ENCODE measurements at places on chromosomes 5 and 9. TPM values are rescaled to one million over a fixed set of nuclear protein-coding genes. Genes with fewer than 3 reads are reported as not detected.

- no peaks in the 10 kb centered on the region for H3K27me3 ChIP-seq
- no peaks in the 10 kb centered on the region for H3K4me1 ChIP-seq
- H3K4me3 ChIP-seq = no peak overlapping the region
- DNase-seq = no peak
- H3K27ac ChIP-seq = no peak overlapping the region
These were observed 616.1 kb upstream of the RGMB start for GRCh38 chr5:98157368-98157767.

DNA sequence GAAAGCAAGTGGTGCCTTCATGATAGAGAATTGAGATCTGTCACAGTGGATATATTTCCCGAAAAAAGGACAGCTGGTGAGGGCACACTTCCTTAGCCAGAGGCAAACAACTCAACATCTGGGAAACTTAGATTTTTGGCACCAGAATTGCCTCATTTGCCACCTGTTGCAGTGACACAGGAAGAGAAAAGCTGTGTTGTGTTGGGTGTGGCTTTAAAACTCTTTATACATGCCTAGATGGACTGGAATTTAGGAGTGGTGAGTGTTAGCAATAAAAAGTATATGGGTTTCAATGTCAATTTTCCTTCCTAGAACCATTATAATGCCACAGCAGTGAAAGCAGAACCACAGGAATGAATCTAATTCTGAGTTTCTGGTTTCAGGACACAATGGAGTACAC is 62.6 kb upstream of the CEMIP2 start:
- H3K4me1 ChIP-seq = peaks cover 20% of the 10 kb centered on the region
- no peak overlapping the region for H3K27ac ChIP-seq
- DNase-seq = no peak
- H3K4me3 ChIP-seq = no peak overlapping the region
- H3K36me3 ChIP-seq = no peaks in the 10 kb centered on the region

GRCh38 chr5:1657161-1657741 is 133.5 kb upstream of the LPCAT1 start:
- H3K4me1 ChIP-seq = peaks cover 4% of the 10 kb centered on the region
- H3K27ac ChIP-seq = no peak overlapping the region
- no peak overlapping the region for H3K4me3 ChIP-seq
- H3K36me3 ChIP-seq = no peaks in the 10 kb centered on the region
- H3K27me3 ChIP-seq = peaks cover 23% of the 10 kb centered on the region

GRCh38 chr9:75814667-75815066 is 75.8 kb upstream of the PCSK5 start:
- H3K4me3 ChIP-seq = peak overlapping the region; percentile 51
- no peaks in the 10 kb centered on the region for H3K27me3 ChIP-seq
- H3K4me1 ChIP-seq = no peaks in the 10 kb centered on the region
- no peak for DNase-seq
- H3K36me3 ChIP-seq = no peaks in the 10 kb centered on the region
- no peak overlapping the region for H3K27ac ChIP-seq

DNA sequence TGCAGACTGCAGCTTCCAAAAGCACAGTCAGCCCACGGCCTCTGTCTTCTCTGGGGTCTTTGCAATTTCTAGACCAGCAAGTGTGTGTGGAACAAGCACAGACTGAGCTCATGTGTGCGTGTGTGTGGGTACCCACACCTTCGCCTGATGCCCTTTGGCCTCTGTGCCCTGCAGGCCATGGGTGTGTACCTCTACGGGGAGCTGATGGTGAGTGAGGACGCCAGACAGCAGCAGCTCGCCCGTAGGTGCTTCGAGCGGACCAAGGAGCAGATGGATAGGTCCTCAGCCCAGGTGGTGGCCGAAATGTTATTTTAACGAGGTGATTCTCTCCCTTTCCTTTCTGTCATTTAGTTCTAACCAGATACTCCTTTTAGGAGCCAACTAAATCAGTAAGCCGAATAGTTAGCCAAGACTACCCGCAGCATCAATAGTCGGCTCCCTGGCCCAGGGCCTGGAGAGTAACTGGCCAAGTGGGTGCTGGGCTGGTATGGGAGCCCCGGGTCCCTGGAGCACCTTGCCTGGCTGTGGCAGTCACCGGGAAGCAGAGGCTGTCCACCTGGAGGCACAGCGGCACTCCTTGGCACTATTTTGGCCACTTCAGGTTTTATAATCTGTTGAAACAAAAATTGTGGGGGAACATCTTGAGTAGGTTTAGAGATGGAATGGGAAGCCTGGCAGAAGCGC is 235.0 kb downstream of the FANCC start:
- no peak overlapping the region for H3K4me3 ChIP-seq
- DNase-seq = no peak
- H3K36me3 ChIP-seq = peaks cover 43% of the 10 kb centered on the region
- no peak overlapping the region for H3K27ac ChIP-seq
- no peaks in the 10 kb centered on the region for H3K27me3 ChIP-seq
- peaks cover 12% of the 10 kb centered on the region for H3K4me1 ChIP-seq

GRCh38 chr5:158388021-158388420 is 529.1 kb upstream of the CLINT1 start:
- no peaks in the 10 kb centered on the region for H3K4me1 ChIP-seq
- no peak overlapping the region for H3K4me3 ChIP-seq
- no peak overlapping the region for H3K27ac ChIP-seq

OCLN gene
- total RNA-seq = 124 TPM

DNA sequence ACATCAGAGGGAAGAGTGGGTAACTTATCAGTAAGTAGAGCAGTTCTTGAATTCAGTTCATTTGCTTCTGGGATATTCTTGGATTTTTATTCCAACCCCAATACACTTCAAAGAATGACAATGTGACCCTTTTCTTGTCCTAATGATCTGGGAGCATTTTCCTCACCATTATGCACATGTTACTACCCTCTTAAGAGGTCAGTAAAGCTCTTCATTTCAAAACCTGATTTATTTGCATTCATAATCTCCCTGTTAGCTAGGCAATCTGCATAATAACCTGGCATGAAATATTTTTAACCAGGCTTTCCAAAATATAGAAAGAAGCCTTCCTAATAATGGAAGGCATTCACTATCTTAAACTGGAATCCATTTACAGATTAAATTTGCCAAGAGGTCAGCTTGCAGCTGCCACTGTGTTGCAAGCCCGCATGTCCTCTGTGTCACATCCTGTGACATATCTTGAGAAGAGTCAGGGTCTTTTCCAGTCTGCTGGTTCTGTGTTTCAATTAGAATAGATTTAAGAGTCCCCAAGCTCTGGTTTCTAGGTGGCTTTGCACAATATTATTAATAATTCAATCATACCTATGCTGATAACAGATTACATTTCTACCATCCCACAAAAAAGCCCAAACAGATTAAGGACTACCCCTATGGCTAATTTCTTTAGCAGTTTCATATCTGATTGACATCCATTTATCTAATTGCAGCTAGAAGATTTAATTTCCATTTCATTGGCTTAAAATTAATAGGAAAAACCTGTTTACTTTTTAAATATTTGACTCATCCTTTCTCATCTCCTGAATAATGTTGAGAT is 30.9 kb upstream of the PPP2R2B start:
- no peaks in the 10 kb centered on the region for H3K27me3 ChIP-seq
- H3K27ac ChIP-seq = no peak overlapping the region
- H3K36me3 ChIP-seq = no peaks in the 10 kb centered on the region

ADRB2 gene
- 0.36 TPM for total RNA-seq

DNA sequence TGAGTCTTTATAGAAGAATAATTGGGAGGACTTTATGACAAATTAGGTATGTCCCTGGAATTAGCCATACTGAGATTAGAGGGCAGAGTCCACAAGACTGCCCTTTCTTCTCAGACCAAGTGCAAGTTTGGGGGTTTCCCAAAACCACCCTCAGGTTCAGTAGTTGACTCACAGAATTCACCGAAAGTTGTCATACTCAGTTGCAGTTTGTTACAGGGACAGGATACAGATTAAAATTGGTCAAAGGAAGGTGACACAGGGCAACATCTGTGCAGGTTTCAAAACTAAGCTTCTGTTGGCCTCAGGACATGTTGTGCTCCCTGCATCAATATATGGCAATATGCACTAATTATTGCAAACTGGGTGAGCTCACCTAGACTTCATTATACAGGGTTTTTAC is 3.8 kb downstream of the RANBP17 start:
- H3K4me3 ChIP-seq = no peak overlapping the region
- no peak for DNase-seq
- H3K4me1 ChIP-seq = peaks cover 6% of the 10 kb centered on the region
- no peak overlapping the region for H3K27ac ChIP-seq
- no peaks in the 10 kb centered on the region for H3K27me3 ChIP-seq
- no peaks in the 10 kb centered on the region for H3K36me3 ChIP-seq

GRCh38 chr5:74167206-74167929 is 473.2 kb downstream of the ENC1 start:
- H3K27ac ChIP-seq = no peak overlapping the region
- no peak for DNase-seq
- H3K4me1 ChIP-seq = no peaks in the 10 kb centered on the region
- no peak overlapping the region for H3K4me3 ChIP-seq
- H3K27me3 ChIP-seq = no peaks in the 10 kb centered on the region

DNA sequence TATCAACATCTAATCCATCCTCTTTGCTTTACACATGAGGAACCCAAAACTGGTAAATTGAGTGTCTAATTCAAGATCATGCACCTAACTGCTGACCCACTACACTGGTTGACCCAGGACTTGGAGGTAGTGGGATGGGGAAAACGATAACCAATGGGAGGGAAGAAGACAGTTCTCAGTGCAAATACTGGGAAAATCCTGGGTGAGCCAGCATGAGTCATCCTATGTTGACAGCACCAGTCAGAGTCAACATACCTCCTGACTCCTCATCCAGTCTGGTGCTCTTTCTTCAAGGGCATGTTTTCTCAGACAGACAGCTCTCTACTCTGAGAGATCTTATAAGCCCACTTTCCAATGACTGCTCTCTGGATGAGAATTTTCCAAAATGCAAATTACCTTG is 232.8 kb upstream of the PTGER4 start:
- H3K4me1 ChIP-seq = no peaks in the 10 kb centered on the region
- no peaks in the 10 kb centered on the region for H3K27me3 ChIP-seq

CBY3 gene
- total RNA-seq = not detected

GRCh38 chr5:80124121-80124918 is 89.2 kb downstream of the THBS4 start:
- H3K4me1 ChIP-seq = no peaks in the 10 kb centered on the region
- H3K27ac ChIP-seq = no peak overlapping the region
- no peaks in the 10 kb centered on the region for H3K27me3 ChIP-seq
- no peak for DNase-seq
- H3K4me3 ChIP-seq = no peak overlapping the region

- H3K4me1 ChIP-seq = peaks cover 9% of the 10 kb centered on the region
- peak overlapping the region; percentile 13 for H3K4me3 ChIP-seq
- H3K27ac ChIP-seq = peak overlapping the region; percentile 22
- H3K36me3 ChIP-seq = no peaks in the 10 kb centered on the region
These were observed 125.3 kb downstream of the DPYSL3 start for GRCh38 chr5:147384346-147385193.

AJM1 gene
- total RNA-seq = 2.9 TPM

GRCh38 chr5:136424835-136425584 is 59.7 kb upstream of the TRPC7 start:
- no peak overlapping the region for H3K27ac ChIP-seq
- DNase-seq = peak; percentile 97
- no peaks in the 10 kb centered on the region for H3K36me3 ChIP-seq
- no peaks in the 10 kb centered on the region for H3K27me3 ChIP-seq

DNA sequence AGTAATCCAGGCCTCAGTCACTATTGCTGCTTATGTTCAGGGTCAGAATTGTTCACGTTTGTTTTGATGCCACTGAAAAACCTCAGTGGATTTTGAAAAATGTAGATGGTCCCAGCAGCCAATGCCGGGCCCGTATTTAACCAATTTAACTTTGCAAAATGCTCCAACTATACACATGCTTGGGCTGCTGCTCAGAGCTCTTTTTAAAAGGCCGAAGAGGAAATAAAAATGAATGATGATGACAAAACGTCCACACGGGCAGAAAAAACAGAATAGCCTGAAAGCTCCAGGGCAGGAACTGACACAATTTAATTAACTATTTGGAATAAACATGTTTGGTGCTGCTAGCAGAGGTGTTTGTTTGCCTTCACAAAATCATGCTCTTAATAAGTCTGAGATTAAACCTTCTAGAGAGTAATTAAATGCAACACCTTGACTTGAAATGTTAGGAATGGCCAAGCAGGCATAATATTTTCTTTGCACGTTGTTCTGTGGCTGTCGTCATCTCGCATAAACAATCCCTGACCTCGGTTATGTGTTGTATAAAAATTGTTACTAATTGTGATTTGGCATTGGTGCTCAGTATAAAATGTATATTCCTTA is 152.7 kb downstream of the SLIT3 start:
- no peak for DNase-seq
- no peaks in the 10 kb centered on the region for H3K36me3 ChIP-seq
- H3K4me3 ChIP-seq = no peak overlapping the region
- no peak overlapping the region for H3K27ac ChIP-seq
- no peaks in the 10 kb centered on the region for H3K4me1 ChIP-seq

- no peak for DNase-seq
- no peaks in the 10 kb centered on the region for H3K4me1 ChIP-seq
- H3K4me3 ChIP-seq = no peak overlapping the region
- H3K36me3 ChIP-seq = peaks cover 7% of the 10 kb centered on the region
- H3K27me3 ChIP-seq = no peaks in the 10 kb centered on the region
These were observed 208.9 kb downstream of the VPS13A start for GRCh38 chr9:77386187-77386586.

DNA sequence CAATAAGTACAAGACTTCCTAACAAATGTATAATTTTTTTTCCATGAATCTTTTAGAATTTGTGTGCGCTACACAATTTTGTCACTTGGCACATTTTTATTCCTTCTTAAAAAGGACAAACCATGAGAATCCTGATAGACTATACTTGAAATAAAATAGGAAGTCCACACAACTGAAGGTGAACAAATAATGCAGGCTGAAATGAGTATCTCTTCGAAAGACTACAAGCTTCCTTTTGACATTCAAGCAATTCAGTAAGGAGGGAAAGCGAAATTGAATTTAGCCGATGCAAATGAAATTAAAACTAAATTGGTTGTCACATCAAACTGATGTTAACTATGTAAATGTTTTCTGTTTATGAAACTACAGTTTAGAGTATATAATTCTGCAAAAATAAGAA is 374.4 kb upstream of the CCNH start:
- no peak overlapping the region for H3K4me3 ChIP-seq
- no peaks in the 10 kb centered on the region for H3K36me3 ChIP-seq
- H3K4me1 ChIP-seq = no peaks in the 10 kb centered on the region
- H3K27me3 ChIP-seq = no peaks in the 10 kb centered on the region
- DNase-seq = no peak
- H3K27ac ChIP-seq = no peak overlapping the region

GRCh38 chr9:99357575-99357974 is 135.5 kb downstream of the SEC61B start:
- no peak overlapping the region for H3K27ac ChIP-seq
- H3K27me3 ChIP-seq = peaks cover 5% of the 10 kb centered on the region
- DNase-seq = no peak
- H3K4me3 ChIP-seq = no peak overlapping the region
- H3K4me1 ChIP-seq = no peaks in the 10 kb centered on the region

- H3K27me3 ChIP-seq = no peaks in the 10 kb centered on the region
- no peak overlapping the region for H3K4me3 ChIP-seq
- no peak for DNase-seq
- H3K36me3 ChIP-seq = no peaks in the 10 kb centered on the region
These were observed 7.9 kb upstream of the KCNMB1 start for GRCh38 chr5:170397059-170397458.

IQGAP2 gene
- total RNA-seq = 8.3 TPM
